SHP77 treated with DMSO at 0.1 percent for 48 hours (cell line): ENCODE measurements at places on chromosomes 11 and 22.
A peak's percentile ranks its signal among the peaks of the same experiment; 100 is the strongest.

GRCh38 chr11:69516526-69516925, 35.1 kb downstream of the LINC01488 start:
- no peak for DNase-seq

- no peak for DNase-seq
Measured at GRCh38 chr11:133563505-133564025, 31.3 kb upstream of the OPCML start.

GRCh38 chr11:27391331-27392015, 28.5 kb upstream of the CCDC34 start:
- no peak for DNase-seq

GRCh38 chr22:45608763-45609180, 62.9 kb upstream of the ATXN10 start:
- DNase-seq = no peak

DNA sequence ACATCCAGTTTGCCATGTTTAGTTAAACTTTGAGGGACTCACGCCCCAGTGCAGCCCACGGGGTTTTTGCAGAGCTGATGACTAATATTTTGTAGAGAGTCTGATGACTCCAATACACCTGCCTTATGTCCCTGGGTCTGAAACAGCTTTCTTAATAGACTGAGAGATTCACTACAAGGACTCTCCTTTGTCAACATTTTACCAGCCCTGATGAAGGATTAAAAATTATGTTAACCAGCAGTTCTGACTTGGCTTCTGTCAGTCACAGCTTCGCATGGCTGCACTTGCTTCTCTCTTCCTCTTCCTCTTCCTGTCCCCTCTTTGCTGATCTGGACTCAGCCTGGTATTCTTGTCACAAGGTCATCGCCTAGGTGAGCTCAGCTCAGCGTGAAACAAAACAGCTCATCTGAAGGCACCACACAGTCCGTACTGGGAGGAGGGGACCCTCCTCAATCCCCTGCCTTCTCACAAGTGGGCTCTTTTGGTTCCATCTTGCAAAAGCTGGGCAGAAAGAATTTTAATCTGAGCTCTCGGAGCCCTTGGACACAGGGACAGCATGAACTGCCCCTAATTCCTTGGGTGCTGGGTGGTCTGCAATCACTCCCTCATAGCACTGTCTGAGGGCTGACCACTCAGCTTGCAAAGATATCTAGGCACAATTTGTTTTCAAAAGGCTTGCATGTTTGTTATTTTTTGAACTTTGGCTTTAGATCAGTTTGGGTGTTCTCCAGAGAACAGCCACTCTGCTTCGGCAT, 38.1 kb upstream of the POU2AF1 start:
- DNase-seq = no peak

DNA sequence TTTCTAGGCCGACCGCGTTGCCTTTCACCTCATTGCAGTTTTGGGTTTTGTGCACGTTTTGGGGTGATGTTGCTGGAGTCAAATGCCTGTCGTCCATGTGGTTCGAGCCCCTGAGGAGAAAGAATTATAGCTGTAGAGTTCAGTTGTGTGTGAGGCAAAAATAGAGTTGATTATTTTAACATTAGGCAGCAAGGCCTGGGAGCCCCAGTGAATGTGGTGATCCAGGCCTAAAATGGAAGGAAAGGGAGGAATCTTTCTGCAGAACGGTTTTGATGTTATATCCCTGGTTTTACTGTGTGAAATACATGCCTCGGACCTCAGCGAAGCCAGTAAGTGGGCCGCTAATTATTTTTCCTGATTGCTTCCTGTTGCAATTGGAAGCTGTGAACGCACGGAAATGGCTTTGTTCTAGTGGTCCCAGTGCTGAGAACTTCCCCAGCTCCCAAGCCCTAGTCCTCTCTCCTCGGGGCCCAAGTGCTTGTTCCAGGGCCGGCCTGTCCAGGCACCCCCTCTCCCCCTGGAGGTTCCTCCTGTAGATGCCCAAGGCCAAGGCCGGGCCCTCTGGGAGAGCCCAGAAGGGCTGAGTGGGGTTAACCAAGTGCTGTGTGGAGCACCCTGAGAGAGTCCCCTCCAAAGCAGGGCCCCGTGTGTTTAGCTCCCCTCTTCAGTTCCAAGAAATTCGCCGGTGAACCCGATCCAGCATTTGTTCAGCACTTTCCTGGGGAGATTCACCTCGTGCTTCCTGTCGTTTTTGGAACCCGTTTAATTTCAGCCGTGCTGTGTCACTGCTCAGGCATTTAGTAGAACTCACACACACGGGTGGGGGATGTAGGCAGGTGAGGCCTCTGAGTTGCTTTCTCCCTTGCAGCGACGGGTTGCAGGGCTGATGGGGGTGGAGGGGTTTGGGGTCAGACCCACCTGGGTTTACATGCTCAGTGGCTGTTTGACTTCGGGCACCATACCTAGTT, 2.1 kb downstream of the LRP5 start:
- peak; percentile 20 for DNase-seq
